ENCODE measurements at places on chromosomes 12 and 14.
A peak's percentile ranks its signal among the peaks of the same experiment; 100 is the strongest.

GRCh38 chr12:54135621-54136350, 53.0 kb downstream of the SMUG1 start:
- no peak for DNase-seq

- DNase-seq, result no peak
Measured at GRCh38 chr14:101972126-101972866, 7.9 kb downstream of the DYNC1H1 start.

DNA sequence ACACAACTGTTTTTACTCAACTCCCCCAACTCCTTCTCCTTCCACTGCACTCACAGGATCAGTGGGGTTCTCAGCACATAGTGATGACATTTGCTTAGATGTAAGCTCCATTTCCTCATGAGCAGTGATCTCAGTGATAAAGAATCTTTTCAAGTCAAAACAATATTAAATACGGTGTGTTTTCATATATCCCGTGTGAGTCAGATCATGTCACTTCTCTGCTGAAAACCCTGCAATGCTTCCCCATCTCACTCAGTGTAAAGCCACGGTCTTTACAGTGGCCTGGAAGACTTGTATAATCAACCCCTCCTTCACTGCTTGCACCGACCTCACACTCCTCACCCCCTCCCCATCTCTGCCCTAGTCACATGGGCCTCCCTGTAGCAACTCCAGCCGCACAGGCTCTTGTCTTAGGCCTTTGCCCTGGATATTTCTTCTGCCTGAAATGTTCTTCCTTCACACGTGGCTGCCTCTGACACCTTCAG, 149.7 kb upstream of the ARHGAP5 start:
- DNase-seq, result no peak

DNA sequence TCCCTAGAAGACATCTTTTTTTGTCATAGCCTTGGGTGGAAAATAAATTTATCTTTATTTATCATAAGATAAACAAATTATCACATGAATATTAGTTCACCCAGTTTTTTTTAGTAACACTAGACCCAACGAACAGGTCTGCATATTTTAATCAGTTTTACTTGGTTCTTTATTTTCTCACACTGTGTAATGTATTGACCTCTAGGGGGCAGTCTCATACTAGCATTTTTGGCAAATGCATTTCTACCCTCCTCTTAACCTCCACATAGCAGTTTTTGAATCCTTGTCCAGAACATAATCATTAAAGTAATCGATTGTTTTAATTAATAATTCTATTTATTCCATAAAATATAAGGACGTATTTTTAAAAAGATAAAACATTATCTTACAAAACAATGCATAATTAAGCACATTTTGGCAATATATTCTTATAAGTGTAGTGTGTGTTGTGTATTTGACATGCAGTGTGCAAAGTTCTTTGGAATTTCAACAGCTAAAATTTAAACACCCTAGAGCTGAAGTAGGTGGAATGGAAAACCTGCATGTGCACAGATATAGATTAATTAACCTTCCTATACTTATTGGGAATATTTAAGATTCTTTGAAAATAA, 31.6 kb upstream of the PTPRQ start:
- peak; percentile 41 for DNase-seq

DNA sequence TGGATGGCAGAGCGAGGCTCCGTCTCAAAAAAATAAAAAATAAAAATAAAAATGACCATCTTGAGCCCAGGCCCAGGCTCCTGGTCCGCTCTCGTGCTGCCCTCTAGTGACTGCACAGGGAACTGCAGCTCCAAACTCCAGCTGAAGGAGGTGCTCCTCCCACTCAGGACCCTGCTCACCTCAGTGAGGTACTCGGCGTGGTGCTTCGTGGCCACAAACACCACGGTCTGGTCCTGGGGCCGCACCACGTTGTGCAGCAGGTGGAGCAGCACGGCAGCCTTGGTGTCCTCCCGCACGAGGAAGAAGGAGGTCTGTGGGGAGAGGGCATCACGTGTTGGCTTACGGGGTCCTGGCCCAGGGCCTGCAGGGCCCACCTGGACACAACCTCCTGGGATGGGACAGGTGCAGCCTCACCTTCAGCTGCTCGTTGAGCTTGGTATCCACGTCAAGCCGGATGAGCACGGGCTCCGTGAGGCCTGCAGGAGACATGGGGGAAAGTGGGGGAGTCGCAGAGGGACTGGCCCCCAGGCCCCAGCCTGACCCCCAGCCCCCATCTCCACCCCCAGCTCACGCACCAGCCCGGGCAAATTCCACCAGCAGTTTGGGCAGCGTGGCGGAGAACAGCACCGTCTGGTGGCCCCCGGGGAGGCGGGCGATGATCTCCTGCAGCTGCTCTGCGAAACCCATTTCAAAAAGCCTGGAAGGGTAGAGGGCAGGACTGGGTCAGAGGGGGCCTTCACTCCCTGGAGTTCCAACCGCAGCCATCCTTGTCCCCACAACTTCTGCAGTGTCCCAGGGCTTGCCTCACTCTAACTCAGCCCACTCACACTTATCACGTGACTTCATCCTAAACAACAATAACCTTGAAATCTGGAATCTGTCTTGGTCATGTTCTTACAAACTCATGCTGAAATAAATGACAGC, 10.6 kb downstream of the DDX54 start:
- no peak for DNase-seq

GRCh38 chr12:41950455-41950854, 194.2 kb downstream of the GXYLT1 start:
- no peak for DNase-seq

- no peak for DNase-seq
Measured at GRCh38 chr14:99747582-99748330, 45.5 kb upstream of the EML1 start.

- no peak for DNase-seq
Measured at GRCh38 chr14:31070431-31070830, 44.3 kb upstream of the STRN3 start.
